ENCODE measurements at places on chromosomes 13 and 19. TPM values are rescaled to one million over a fixed set of nuclear protein-coding genes. Genes with fewer than 3 reads are reported as not detected.

The ERICH6B gene
- not detected for total RNA-seq

The NTF4 gene
- total RNA-seq: not detected

The RNF113B gene
- not detected for total RNA-seq

The ZNF729 gene
- total RNA-seq: not detected

The BRME1 gene
- total RNA-seq: 3.7 TPM

The DNAJB1 gene
- 80.0 TPM for total RNA-seq

The ABCA7 gene
- total RNA-seq: 17.8 TPM

The CHAF1A gene
- 9.7 TPM for total RNA-seq

The IGFL3 gene
- not detected for total RNA-seq

The KIR2DL1 gene
- total RNA-seq: not detected

The NPHS1 gene
- not detected for total RNA-seq

The NLRP9 gene
- not detected for total RNA-seq

The KLK15 gene
- not detected for total RNA-seq

The ZFP14 gene
- total RNA-seq: 6.0 TPM

DNA sequence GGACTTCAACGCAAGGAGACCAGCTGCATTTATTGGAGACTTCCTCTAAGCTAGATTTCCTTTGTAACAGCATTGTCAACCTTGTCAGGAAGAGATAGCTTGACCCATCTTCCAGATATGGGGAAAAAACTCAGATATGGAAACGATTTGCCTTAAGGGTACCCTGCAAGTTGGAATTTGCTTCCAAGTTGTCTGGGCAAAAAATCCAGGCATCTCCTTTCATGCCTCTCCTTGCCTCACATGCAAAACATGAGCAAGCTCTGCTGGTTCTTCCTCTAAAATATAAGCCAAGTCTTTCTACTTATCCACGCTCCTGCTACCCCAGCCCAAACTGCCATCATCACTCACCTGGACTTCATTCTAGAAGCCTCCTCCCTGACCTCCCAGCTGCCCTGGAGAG is 6.4 kb upstream of the DNMT1 start:
- DNase-seq: no peak

DNA sequence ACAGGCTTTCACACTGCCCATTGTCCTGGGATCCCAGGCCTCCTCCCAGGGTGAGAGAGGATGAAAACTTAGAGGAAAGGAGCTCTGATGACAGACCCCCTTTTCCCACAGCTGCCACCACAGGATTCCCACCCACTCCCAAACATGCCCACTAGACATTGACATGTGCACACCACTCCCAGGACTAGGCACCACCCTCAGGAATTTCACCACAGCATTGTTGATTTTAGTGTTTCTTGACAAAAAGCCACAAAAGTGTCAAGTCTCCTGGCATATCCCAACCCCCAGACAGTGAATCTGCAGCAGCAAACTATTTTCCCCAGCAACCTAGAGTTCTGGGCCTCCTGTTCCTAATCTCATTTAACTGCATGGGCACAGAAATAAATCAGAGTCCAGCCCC is 10.1 kb downstream of the ZNF714 start:
- no peak for DNase-seq

- no peak for DNase-seq
Observed at GRCh38 chr19:44585371-44586133, 27.8 kb upstream of the IGSF23 start.

DNA sequence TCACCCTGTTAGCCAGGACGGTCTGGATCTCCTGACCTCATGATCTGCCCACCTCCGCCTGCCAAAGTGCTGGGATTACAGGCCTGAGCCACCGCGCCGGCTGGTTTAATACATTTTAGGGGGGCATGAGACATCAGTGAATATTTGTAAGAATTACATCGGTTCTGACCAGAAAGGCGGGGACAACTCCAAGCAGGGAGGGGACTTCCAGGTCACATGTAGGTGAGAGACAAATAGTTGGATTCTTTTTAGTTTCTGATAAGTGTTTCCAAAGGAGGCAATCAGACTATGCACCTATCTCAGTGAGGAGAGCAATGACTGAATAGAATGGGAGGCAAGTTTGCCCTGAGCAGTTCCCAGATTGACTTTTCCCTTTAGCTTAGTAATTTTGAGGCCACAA is 3.7 kb upstream of the ZNF552 start:
- DNase-seq: no peak

GRCh38 chr19:35122687-35123551 is 7.3 kb downstream of the FXYD3 start:
- DNase-seq: no peak

DNA sequence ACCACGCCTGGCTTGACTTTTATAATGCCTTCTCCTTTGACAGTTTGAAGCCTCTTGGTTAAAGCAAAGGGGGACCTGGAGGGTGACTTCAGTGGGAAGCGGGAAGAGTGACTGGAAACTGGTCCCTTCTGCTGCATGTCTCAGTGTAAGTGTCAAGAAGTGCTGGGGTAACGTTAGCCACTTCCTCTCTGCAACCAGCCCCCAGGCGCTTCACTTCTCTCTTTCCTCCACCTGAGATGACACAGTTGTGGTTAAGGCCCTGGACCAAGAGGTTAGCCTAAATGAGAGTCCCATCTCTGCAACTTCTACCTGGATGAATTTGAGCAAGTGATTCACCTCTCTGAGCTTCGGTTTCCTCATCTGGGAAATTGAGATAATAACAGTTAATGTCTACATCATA is 16.3 kb downstream of the LEUTX start:
- no peak for DNase-seq

- no peak for DNase-seq
Observed at GRCh38 chr19:54179921-54180461, 7.0 kb upstream of the TMC4 start.

DNA sequence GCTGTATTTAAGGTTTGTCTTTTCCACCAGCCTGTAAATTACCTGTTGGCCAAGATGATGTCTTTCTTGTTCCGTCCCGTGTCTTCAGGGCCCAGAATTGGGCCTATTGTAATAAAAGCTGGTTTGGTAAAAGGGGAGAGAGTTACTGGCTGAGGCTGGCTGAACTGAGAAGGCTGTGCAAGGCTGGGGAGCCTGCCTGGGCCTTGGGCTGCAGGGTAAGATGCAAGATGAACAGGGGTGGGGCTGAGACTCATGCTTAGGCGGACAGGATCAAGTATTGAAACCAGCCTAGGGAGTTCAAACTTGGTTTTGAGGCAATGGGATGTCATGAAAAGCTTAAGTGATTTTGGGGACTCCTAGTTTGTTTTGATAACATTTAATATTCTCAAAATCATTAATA is 142.3 kb downstream of the PCCA start:
- no peak for DNase-seq

DNA sequence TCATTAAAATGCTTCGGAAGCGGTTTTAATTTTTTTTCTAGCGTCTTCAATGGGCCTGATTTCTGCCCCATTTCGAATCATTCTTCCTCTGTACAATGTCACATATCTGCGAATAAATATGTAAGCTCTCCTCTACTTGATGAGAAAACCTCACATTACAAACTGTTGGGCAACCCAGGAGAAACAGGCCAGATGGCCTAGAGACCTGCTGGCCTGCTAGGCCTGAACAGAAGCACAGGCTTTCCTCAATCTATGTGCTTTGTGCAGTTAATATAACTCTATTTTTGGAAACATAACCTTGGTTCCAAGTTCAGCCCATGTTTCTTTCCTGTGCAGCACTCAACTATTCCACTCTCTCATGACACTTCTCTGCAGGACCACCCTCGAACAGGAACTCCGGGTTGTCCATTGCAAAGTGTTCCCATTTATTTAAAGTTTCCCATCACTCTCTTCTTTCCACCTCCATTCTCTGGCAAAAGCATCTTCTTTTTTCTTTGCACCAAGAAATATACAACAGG is 42.0 kb downstream of the DCLK1 start:
- DNase-seq: no peak

DNA sequence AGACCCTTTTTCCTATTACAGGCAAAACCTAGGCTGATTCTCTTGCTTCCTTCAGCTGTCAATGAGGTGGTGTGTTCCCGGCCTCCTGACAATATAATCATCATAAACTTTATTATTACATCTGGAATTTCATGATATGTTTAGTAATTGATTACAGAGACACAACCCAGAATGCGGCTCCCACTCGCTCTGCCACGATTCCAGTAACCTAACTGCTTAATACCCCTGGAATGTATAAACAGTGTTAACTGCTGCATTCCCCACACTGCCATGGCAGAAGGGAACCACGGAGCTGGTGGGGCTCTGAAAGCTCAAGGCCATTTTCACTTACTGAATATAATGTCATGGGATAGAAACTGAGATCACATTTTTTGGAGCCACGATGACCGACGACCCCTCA is 17.1 kb downstream of the TSHZ3 start:
- no peak for DNase-seq

- no peak for DNase-seq
Observed at GRCh38 chr19:3852614-3853254, 16.1 kb downstream of the ZFR2 start.

DNA sequence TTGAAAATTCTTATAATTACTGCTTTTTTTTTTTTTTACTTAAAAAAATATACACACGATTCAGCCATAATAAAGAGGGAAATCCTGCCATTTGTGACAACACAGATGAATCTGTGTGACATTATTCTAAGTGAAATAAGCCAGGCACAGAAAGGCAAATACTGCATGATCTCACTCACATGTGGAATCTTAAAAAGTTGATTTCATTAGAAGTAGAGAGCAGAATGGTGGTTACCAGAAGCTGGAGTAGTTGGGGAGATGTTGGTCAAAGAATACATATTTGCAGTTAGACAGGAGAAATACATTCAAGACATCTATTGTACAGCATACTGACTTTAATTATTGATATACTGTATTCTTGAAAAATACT is 116.2 kb downstream of the KLF12 start:
- DNase-seq: no peak

DNA sequence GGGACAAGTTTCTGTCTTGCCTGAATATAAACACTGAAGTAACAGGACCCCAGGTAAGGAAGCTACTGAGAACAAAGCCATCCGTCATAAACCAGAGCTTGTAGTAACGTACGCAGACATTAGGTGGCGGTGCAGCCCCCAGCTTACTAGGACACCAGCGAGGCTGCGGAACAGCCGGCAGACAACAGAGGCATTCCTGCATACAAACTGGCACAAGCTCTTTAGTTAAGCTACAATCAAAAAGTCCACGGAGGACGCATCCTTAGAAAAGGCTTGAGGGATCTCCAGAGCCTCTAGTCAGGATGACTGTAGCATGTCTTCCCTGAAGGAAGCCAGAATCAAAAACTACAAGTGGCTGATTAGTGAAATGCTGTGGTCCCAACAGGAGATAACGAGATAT is 26.2 kb downstream of the ZNF160 start:
- no peak for DNase-seq

GRCh38 chr13:88526853-88527215 is 855.7 kb downstream of the SLITRK5 start:
- no peak for DNase-seq

DNA sequence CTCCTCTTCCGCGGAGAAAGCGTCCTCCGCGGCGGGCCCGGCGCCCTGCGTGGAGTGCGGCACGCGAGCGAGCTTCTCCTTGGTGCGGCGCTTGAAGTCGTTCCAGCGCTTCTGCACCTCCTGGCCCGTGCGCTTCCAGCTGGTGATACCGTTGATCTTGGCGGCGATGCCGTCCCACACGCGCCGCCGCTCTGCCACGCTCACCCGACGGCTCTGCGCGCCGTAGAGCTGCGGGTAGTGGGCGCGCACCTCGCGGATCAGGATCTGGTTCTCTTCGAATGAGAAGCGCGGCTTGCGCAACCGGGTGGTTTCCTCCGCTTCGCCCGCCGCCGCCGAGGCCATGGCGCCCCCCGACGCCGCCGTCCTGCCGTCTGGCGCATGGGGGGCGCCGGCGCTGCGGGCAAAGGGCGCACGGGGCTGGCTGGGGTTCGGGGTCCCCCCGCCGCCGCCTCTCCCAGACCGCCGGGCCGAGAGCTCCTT is 941 bp downstream of the MYPOP start:
- no peak for DNase-seq

DNA sequence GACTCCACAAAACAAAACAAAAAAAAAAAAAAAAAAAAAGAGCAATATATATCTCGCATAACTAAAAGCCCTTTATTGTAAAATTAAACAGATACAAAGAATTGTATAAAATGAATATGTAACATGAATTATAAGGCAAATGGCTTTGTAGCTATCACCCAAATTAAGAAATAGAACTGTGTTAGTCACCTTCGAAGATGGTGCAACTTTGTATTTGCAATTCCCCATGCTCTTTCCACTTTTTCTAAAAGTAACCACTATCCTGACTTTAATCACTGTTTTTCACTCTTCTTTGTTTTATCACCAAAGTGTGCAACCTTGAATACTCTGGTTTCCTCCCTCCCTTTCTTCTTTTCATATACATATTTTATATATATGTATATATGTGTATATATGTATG is 57.1 kb upstream of the HTR2A start:
- no peak for DNase-seq

DNA sequence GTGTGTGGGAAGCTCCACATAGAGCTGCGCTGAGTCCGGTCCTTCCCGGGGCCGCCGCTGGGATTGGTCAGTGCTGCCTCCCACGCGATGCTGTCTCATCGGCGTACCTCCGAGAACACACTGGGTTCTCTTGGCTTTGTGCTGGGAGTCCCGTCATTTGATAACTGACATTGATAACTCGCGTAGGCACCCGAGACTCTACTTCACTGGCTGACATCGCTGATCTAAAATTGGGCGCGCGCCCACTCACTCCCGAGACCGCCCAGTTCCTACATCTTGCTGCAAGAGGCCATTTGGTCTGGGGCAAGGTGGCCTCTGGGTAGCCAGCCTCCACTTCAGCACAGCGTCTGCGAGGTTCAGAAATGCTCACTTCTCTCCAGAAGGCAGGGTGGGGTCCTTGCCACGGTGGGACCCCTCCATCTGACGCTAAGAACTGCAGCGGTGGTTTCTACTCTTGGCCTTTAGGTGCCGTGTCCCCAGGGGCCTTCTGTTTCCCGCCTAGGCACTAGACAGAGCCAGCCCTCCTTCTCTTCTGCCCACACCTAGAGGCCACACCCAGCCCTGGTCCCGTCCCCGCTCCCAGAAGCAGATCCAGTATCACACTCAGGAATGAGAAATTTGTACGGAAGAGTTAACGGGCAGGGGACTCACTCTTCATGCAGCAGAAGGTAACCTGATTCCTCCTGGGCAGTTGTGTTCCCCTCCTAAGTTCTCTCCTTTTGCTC is 40.7 kb upstream of the ATP11A start:
- no peak for DNase-seq
